ENCODE measurements at places on chromosomes 11 and 22. TPM values are rescaled to one million over a fixed set of nuclear protein-coding genes. Genes with fewer than 3 reads are reported as not detected.
A peak's percentile ranks its signal among the peaks of the same experiment; 100 is the strongest.

GRCh38 chr11:19605520-19606371 lies 106.9 kb upstream of the NAV2 start:
- peak; percentile 89 for DNase-seq

DNA sequence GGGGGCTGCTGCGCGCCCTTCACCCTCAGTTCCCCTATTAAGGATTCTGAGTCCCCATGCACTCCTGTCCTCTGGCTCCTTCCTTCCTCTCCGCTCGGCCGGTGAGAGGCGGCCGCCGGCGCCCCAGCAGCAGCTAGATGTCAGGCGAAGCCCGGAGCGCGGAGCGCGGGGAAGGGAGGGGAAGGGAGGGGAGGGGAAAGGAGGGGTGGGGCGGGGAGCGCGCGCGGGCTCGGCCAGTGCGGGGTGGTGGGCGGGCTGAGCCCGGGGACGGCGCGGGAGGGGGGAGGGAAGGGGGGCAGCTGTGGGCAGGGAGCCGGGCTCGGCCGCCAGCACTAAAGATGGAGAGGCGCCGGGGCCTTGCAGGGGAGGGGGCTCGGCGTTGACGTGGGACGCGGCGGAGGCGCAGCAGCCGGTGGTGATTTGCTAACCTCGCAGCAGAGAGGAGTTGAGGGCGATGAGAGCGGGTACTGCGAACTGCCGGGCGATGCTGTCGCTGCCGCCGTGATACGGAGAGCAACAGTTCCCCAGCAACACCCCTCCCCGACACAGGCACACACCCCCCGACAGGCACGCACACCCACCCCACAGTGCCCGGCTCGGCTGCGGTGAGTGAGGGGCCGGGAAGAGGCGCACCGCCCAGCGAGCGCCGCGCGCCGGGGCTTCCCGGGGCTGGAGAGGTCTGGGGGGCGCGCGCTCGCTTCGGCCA lies at the start of gene ZBTB16:
Gene ZBTB16, plus strand, starts transcription at position 434 of the 706 bp plus-strand sequence. CDS start 3,590 bp downstream, outside the sequence.
- peak; percentile 75 for DNase-seq

DNA sequence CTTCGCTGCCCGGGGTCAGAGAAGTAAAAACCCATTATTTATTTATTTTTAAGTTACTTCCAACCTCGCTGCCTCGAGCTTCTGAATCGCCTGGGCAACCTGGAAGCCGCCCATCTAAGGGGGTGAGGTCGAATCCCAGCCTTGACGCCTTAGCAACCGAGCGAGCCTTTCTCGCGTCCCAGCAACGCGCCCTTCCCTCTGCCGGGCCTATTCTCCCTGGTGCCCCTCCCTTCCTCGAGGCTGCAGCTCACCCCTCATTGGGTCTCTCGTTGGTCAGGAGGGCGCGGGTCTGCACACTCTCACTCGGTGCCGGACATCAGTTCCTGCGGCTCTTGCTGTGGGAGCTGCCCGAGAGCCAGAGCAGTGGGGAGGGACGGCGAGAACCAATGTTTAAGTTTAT lies at the start of gene CCDC81:
Gene CCDC81, plus strand, starts transcription at position 302 of the 400 bp plus-strand sequence. CDS start 277 bp downstream, outside the sequence.
- peak; percentile 53 for DNase-seq

- DNase-seq = peak; percentile 46
Measured at GRCh38 chr11:67390947-67391303, 861 bp upstream of the RAD9A start.

DNA sequence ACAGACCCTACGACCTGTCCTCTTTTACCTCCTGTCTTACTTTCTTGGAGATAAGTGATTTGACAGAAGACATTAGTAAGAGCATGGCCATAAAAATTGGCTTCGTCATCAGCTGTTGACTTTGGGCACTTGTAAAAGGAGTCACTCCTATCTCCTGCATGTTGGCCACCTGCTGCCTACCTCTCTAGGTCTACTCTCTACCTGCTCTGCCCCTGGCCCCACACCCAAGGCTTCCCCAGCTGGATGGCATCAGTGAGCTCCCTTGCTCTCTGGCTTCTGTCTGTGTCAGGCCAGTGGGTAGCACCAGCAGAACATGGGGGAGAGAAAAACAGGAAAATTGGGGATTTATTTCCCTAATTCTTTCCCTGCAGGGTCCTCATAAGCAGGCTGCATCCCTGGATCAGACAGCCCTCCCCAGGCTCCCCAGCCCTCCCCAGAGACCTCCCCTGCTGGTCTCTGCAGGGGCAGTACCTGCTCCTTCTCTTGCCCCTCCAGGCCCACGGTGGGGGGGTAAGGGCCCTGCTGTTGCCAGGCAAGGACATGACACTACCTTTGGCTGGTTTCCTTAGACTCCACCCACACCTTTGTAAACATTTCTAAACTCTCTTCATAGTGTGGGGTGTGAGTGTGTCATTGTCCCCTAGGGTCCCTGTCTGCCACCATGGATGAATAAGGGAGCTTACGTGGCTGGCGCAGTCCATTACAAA lies 157.0 kb upstream of the NECTIN1 start:
- DNase-seq = no peak

DNA sequence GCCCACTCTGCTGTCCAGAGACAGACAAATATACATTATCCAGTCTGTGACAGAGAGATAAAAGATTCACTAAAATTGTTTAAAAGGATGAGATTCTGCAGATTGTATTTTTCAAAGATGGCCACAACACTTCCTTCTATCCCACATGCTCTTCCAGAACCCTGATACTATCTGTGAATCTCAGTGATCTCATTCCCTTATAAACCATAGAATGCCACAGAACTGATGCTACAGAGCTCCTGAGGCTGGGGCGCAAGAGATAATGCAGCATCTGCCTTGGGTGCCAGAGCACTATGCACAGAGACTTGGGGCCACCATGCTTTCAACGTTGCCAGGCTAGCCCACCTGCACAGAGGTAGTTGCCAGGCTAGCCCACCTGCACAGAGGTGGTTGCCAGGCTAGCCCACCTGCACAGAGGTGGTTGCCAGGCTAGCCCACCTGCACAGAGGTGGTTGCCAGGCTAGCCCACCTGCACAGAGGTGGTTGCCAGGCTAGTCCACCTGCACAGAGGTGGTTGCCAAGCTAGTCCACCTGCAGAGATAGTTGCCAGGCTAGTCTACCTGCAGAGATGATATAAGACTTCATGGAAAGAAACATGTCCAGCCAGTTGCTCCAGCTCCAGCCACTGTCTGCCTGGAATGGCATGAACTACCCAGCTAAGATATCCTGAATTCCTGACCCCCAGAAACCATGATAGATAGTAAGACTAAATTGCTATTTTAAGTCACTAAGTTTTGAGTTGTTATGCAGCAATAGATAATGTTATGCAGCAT lies 17.6 kb upstream of the SEPTIN5 start:
- DNase-seq = peak; percentile 41

Gene OR5W2
- total RNA-seq = not detected

Gene APOL6
- 40.7 TPM for total RNA-seq

Gene UPK3A
- not detected for total RNA-seq

Gene CDPF1
- total RNA-seq = 15.0 TPM

Gene FAM227A
- 3.3 TPM for total RNA-seq
